Right cardiac atrium (tissue), 5 donors: ENCODE measurements at places on chromosomes 6 and 20.
A peak's percentile ranks its signal among the peaks of the same experiment; 100 is the strongest.

- no peak for DNase-seq
Measured at GRCh38 chr20:56706867-56707360, 77.8 kb downstream of the TFAP2C start.

DNA sequence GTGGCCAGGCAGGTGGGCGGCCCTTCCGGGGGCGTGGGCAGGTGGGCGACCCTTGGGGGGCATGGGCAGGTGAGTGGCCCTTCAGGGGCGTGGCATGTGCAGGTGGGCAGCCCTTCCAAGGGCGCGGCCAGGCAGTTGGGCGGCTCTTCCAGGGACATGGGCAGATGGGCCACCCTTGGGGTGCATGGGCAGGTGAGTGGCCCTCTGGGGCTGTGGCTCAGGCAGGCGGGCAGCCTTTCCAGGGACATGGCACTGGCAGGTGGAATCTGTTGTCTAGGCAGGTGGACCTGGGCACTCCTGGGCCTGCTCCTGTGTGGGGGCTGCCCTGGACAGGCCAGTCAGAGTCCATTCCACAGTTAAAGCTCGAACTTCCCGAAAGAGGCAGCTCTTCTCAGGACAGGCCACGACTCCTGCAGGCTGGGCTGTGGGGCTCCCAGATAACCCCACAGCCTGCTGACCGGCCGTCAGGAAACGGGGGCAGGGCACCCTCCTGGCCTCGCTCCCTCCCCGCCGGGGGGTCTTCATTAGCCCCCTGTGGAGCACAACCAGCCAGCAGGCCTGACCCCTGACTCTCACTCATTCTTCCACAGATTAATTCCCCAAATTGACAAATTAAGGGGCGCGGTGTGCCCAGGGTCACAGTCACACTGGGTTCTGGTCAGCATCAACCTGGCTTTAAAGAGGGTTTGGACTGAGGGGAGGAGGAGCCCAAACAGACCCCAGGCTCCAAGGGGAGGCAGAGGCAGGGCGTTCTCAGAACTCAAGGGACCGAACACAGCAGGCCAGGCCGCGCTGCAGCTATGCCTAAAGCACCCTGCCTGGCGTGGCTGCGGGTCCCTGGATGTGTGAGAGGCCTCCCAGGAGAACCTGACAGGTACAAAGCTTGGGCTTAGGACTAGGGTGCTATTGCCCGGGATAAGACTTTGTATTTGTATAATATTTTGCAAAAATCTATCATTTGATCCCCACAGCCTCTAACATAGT is 130.0 kb downstream of the DLL1 start:
- DNase-seq, result peak; percentile 53

- no peak for DNase-seq
Measured at GRCh38 chr20:4569865-4570264, 151.8 kb upstream of the PRND start.

- DNase-seq, result no peak
Measured at GRCh38 chr6:158955255-158955654, 44.7 kb downstream of the RSPH3 start.

DNA sequence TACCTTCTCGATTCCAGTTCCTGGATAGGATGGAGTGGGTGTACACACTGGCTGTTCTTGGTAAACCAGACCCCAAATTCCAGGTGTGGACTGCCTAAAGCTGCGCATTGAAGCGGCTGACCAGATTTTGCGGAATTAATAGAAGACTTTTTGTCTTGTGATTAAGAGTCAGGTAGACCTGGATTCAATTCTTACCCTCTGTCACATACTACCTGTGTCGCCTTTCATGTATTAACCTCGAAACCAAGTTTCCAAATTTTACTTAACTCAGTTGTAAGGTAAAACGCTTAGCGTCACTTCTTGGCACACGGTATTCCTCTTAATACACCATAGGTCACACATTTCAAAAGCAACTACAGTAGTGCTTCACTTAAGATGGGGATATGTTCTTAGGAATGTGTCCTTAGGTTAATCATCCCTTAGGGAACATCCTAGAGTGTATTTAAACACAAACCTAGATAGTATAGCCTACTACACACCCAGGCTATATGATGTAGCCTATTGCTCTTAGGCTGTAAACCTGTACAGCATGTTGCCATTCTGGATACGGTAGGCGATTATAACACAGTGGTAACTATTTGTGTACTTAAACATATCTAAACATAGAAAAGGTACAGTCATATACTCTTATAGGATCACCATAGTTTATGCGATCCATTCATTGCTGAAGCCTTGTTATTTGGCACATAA is 733 bp upstream of the GOPC start:
- DNase-seq, result no peak

DNA sequence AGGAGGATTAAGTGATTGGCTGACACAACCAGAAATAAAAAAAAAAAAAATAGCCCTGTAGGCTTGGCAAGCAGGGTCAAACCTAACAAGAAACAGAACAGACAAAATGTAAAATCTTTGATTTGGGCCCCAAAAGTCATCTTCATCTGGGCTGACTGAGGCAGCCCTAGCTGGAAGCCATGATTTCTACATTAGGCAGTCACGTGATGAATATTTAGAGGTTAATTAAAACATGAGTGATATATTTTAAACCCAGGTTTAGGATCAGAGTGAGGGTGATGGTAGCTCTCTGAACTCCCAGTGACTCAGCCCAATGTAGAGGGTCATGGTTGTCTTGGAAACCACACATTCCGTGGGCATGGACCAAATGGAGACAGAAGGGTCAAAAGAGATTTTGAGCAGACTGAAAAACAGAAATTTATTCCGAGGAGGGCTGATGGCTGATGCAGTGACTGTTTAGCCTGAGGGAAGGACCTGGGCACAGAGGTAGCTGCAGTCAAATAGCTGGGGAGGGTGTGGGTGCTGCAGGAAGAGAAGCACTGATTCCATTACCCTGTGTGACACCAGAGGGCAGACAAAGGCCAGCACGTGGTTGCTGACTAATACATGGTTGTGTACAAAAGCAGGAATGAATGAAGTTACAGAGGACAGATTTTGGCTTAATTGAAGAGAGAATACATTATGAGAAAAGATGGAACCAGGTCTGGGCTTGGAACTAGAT is 573.1 kb upstream of the CHD6 start:
- no peak for DNase-seq

DNA sequence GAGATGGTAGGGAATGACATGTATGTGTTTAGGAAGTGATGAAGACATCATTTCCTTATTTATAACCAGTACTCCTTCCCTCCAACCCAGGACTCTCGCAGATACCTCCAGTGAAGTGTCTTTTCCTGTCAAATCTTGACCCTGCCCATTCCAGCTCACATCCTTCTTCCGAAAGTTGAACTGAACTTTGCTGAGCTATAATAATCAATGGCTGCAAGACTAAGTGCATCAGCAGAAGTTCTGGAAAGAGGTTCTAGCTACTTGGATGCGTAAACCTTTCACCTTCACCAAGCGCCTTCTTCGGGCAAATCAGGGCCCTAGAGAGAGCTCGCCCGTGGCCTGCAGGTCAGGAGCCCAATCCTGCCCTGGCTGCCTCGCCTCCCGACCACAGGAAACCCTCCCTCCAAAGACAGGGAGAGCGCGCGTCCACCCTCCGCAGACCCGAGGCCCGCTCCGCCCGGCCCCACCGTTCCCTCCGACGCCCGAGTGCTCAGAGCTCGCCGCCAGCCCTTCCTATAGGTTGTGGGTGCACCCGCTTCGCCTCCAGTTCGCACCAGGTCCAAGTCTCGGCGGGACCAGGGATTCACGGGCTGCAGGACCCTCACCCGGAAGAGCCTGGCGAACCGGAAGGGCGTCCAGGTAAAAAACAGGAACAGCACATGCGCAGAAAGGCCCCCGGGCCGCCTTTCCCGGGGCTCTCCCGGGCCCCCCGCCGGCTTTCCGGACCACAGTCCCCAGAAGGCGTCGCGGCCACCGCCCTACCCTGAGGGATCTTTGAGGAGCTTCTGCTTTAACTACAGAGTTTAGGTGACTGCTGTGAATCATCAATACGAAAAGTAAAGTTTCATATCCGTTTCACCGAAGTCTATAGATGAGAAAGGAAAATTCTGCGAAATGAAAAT is at the start of gene ZNF334:
TSS of gene ZNF334 (minus strand) at position 617 of the 902 bp plus-strand sequence. CDS start 1,457 bp downstream, outside the sequence.
- DNase-seq, result peak; percentile 86

- no peak for DNase-seq
Measured at GRCh38 chr6:44422531-44422930, 35.0 kb downstream of the CDC5L start.

GRCh38 chr6:148790404-148790803 is 43.6 kb downstream of the UST start:
- no peak for DNase-seq

- DNase-seq, result no peak
Measured at GRCh38 chr20:36463212-36464061, 77.9 kb upstream of the MYL9 start.

DNA sequence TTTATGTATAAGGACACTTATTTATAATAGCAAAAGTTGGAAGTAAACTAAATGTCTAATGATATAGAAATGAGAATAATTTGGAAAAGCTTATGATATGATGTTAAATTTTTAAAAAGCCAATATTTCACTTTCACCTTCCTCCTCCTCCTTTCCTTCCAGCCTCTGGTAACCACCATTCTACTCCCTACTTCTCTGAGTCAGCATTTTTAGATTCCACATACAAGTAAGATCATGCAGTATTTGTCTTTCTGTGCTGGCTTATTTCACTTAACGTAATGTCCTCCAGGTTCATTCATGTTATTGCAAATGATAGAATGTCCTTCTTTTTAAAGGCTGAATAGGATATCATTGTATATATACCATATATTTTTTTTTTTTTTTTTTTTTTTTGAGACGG is 180.2 kb downstream of the RNF144B start:
- DNase-seq, result no peak

DNA sequence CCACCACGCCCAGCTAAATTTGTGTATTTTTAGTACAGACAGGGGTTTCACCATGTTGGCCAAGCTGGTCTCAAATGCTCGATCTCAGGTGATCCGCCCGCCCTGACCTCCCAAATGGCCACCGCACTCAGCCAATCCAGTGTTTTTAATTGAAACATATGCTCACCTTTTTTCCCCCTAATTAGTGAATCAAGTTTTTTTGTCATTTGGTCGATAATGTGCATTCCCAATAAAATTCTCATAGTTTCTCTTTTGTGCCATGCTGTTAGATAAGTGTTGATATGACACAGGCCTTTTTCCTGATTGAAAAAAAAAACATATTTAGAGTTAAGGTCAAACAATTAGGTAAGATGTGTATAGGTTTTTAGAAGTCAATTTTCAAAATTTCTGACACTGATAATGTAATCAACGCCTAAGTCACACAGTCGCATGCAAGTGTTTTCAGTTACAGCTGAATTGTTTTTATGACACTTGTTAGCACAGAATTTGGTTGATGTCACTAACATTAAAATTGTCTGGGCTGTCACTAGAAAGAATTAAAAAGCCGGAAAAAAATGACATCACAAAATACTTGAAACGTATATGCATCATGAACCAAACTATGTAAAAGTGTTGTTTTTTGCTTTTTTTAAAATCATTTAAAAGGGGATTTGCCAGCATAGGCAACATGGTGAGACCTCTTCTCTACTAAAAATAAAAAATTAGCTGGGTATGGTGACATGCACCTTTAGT is 21.9 kb downstream of the ZNF217 start:
- peak; percentile 21 for DNase-seq

- DNase-seq, result no peak
Measured at GRCh38 chr20:32796981-32797451, 22.7 kb upstream of the MAPRE1 start.

DNA sequence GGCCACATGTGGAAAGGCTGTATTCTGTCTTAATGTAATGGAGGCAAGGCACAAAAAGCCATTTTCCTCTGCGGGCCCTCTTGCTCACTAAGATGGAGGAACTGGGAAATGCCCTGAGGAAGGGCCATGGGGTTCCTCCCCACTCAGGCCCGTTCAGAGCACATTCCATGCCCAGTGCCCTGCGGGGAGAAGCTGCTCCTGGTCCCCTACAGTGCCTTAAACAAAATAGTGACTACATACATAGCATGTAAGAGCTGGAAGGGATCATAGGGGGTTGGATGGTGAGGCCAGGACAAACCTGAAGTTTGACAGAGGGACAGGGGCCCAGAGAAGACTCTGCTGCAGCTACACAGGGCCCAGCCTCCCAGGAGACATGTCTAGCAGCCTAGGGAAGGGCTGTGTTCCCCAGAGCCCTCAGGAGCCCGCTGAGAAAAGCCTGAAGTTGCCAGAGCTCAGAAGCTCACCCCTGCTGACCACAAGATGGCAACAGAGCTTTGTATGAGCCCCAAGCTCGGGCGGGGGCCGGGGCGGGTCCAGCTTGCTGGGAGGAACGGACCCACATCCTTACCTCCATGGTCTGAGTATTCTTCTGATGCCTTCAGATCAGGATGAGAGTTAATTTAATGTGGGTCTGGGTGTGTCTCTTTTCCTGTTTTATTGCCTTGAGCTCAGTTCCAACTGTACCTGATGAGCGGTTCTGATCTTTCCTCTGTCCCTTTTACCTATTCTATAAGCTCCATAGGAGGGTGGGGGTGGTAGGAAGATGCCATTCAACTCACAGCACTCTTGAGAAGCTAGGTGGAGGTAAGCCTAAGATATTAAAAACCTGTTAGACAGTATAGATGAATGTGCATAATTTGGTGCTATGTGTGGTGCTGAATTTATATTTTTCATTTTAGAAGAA is 242.9 kb downstream of the CDC5L start:
- peak; percentile 43 for DNase-seq

DNA sequence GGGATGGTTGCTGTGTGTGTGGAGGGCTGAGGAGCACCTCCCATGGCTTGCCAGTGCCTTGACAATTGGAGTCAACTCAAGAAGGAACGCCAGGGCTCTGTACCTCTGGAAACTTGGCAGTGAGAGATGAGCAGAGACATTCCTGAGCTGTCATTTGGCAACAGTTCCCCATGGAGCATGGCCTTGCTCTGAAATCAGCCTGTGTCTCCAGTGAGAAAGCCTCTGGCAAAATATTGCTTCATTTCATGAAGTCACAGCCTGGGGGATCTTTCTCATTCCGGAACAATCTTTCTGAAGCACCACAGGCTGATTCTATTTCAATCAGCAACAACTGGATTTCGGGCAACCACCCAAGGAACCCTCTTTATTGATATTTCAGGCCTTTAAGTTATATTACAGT is 52.2 kb upstream of the FNDC1 start:
- DNase-seq, result no peak

GRCh38 chr6:53168516-53169267 is 20.1 kb upstream of the GCM1 start:
- DNase-seq, result no peak

DNA sequence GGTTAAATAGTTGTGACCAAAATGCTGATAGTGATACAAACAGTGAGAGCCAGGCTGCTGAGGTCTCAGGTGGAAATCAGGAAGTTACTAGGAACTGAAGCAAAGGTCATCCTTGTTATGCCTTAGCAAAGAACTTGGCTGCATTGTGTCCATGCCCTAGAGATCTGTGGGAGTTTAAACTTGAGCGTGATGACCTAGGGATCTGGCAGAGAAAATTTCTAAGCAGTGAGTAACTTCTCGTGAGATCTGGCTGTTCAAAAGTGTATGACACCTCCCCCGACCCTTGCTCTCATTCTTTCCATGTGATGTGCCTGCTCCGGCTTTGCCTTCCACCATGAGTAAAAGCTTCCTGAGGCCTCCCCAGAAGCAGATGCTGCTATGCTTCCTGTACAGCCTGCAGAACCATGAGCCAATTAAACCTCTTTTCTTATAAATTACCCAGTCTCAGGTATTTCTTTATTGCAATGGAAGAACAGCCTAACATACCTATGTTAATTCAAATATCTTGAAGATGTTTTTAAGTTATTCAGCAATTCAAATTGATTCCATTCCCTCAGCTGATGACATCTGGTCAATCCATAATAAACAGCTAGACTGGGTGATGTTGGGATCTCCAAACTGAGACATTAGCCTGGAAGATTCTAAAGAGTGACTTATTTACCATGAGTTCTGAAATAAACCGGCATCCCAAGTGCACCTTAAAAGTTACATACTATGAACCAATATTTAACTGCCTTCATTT is 33.8 kb downstream of the KIF16B start:
- DNase-seq, result no peak

GRCh38 chr6:149140910-149141290 is 176.6 kb upstream of the TAB2 start:
- DNase-seq, result no peak
